DMS53 (cell line): ENCODE measurements at places on chromosomes 11 and 22.

DNA sequence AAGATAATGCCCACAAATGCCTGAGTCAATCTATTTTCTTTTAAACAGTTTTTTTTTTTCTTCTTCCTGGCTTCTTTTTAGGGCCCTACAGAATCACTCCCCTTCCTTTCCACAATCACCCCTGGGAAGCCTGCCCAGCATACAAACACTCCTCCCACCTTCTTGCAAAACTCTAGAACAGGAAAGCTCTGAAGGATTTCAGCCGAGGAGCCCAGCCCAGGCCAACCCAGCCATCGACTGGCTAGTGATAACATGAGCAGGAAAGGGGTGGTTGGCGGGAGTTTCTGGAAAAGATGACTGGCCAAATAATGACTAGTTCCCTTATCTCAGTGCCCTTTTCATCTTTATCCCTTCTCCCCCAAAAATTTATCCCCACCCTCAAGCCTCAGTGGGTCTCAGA, 68.2 kb downstream of the USP35 start:
- no peak for DNase-seq

GRCh38 chr11:128549256-128549944, 38.0 kb downstream of the ETS1 start:
- no peak for DNase-seq

DNA sequence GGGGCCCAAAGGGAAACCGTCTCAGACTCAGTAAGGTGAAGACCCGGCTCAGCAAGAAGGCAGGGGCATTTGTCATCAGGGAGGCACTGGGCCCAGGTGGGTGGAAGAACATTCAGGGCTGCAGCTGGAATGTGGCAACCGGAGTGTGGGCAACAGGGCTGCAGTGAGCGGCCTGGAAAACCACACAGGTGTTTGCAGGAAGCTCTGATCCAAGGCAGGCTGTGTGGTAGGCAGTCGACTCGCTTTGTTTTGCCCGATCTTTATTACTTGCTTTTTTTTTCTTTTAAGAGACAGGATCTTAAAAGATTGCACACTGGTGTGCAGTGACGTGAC, 82.8 kb downstream of the DGCR2 start:
- DNase-seq = no peak

GRCh38 chr22:50027639-50028537, 15.3 kb upstream of the IL17REL start:
- peak; percentile 76 for DNase-seq

- no peak for DNase-seq
Measured at GRCh38 chr11:46055371-46055770, 65.9 kb downstream of the PHF21A start.

DNA sequence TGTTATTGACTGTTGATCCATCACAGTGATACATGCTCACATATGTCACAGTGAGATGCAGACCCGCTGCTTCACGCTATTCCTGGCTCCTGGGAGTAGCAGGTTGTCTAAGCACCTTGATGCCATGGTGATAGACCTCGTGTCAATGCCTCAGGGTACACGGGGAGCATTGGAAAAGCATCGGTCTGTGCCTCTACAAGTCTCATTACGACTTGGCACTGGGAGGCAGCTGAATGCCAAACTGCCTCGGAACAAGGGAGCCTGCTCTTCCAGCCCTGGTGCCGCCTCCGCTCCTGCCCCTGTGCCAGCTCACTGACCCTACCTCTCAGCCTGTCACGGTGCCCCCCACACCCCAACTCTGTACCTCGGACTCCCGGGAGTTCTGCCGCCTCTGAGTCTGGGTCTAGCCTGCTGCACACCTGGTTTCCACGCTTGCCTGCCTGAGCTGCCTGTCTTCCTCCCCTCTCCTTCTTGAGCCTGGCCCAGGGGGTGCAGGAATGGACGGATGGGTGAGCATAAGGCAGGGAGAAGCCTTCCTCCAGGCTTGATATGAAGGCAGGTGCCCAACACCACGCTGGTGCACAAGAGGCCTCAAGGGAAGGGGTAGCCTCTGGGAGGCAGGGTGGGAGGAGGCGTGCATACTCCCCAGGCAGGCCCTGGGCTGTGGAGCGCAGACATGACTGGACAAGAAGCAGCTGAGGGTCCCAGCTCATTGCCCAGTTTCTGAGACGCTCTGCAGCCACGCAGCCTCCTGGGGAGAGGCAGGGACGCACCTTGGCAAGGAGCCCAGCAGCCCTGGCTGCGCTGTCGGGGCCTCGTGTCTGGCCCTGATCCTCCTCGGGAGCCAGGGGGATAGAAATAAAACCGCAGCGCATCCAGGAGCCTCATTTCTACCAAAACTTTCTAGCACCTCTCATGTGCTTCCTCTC, 1.8 kb upstream of the NFAM1 start:
- peak; percentile 9 for DNase-seq

DNA sequence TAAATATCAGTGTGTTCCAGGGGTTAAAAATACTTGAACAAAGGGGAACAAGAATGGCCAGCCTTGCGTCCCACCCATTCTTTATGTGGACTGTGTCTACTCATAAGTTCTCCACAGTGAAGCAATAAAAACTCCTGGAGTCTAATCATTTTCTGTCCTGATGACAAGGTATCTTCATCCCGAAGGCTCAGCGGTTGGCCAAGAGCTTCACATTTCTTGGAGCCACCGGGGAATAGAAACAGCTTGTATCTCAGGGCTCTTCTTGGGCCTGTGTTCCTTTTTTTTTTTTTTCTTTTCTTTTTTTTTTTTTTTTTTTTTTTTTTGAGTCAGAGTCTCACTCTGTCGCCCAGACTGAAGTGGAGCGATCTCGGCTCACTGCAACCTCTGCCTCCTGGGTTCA, 36.8 kb upstream of the ADORA2A start:
- no peak for DNase-seq
